Aorta (tissue), 5 donors: ENCODE measurements at places on chromosomes 1 and 21. TPM values are rescaled to one million over a fixed set of nuclear protein-coding genes. Genes with fewer than 3 reads are reported as not detected.
A peak's percentile ranks its signal among the peaks of the same experiment; 100 is the strongest.

DNA sequence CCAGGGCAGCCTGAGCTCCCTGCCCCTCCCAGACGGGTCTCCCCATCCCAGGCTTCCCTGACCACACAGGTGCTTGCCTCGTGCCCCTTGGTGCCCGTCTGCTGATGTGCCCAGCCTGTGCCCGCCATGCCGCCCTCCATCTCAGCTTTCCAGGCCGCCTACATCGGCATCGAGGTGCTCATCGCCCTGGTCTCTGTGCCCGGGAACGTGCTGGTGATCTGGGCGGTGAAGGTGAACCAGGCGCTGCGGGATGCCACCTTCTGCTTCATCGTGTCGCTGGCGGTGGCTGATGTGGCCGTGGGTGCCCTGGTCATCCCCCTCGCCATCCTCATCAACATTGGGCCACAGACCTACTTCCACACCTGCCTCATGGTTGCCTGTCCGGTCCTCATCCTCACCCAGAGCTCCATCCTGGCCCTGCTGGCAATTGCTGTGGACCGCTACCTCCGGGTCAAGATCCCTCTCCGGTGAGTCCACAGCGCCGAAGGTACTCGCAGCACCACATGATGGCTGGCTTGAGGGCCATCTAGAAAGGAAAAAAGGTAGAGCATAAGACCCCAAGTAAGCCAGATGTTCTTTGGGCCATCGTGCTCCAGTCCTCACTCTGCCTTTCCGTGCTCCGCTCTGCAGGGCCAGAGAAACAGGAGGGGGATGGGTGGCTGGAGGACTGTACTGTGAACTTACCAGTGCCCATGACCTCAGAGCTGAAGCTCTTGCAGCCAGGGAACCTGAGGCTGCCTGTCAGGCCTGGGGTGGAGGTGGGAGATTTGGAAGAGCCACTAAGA is 1.4 kb downstream of the ADORA1 start:
- peak; percentile 75 for DNase-seq

DNA sequence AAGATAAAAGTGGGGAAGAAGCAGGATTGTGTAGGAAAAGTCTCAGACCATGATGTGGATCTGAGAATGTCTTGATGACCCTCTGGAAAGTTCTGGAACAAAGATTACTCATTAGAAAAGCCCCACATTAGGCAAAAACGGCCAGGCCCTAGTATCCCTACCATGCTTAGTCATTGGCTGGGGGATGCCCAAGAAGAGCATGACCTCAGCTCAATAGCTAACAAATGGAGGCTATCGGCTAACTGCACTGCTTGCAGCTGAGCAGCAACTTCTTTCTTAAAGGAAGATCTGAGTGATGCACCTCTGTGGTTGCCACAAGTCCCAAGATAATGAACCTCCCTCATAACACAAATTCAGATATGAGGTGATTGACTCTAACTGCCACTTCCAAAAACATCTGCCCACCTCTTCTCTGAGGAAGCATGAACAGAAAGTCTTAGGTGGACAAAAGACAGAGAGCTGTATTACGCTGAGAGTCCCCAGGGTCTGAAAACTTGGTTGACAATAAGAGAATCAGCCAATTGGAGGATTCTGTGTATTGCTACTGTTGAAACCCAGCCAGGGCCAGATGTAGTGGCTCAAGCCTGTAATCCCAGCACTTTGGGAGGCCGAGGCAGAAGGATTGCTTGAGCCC is 64.6 kb upstream of the AK4 start:
- DNase-seq: no peak

DNA sequence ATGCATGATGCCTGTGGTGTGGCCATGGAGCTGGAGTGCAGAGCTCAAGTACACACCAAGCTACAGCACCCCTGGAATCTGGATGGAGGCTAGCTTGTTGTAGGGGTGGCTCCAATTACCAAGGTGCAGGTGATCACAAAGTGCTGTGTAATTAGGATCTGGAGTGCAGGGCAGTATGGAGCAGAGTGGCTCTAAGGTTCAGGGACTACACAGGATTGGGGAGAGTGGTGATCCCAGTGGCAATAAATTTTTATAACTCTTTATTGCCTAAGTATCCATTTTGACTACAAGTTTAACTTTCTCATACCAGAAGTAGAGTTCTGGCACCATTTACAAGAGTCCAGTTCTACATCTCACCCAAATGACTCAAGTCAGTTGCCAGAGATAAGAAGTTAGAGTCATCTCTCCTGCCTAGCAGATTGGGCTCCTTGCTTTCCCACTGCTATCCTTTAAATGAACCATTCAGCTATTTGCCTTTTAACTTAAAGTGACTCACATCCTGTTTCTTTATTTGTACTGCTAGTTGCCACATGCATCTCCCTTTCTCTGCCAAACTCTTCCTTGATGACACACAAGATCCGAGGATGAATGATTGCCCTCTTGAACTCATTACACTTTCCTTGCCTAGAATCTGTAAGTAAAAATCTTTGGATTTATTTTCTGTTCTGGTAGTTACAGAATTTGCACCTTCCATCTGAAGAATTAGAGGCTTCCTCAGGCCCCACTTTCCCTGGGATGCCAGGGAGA is 427.2 kb downstream of the KCNT2 start:
- DNase-seq: no peak

DNA sequence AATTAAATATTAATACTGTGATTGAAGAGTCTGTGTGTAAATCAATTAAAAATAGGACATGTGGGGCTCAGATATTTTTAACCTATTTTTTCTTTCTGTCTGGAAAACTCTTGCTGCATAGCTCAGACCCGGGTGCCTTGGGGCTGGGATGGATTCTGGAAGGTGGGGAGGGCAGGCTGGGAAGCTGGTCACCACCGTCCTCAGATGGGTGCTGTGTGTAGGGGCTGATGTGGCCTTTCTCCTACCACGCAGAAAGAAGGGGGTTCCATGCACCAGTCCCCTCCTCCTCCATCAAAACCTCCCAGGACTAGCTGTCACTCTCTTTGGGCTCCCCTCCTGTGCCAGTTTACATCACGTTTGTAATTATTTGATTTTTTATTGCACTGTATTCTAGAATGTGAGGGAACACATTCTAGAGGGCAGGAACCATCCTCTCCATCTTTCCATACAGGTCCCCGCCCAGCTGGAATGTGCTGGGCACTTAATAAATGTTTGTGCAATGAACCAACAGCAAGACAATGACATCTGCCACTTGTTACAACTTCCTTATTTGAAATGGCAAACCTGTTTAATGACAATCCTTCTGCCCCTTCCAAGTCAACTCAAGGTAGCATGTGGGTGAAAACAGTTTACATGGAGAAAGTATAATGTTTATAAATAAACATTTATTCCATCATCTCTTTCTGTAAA is 104.3 kb downstream of the EDEM3 start:
- DNase-seq: no peak

DNA sequence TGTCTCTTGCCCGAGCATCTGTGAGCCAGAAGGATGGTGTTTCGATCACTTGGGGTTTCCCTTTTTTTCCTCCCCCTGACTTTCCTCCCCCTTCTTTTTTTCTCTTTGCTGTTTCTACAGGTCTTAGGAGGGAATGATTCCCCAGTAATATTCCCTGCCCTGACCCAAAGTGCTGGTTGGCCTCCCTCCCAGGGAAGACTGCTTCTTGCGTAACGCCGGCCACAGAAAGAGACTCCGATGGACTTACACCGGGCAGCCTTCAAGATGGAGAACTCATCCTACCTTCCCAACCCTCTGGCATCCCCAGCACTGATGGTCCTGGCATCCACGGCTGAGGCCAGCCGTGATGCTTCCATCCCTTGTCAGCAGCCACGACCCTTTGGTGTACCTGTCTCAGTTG is 6.8 kb downstream of the RNF220 start:
- no peak for DNase-seq

Gene S100A11
- 416 TPM for total RNA-seq

DNA sequence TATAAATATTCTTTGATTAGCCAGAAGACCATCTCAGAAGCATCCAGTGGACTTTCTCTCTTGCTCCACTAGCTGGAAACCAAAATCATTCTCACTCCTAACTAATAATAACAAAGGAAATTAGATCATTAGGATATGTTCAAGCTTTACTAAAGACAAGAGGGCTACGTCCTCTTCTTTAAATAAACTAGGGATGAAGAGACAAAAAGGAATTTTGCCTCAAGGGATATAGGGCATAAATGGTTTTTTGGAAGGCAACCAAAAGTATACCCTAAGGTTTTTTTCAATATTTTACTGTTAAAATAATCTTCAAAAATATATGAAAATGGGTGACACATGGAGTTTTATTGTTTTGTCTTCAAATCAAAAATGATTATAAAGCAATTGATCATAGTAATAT is 745.8 kb downstream of the MRPL39 start:
- no peak for DNase-seq

- DNase-seq: no peak
Observed at GRCh38 chr1:43058545-43059360, 100.1 kb upstream of the SLC2A1 start.
